ENCODE measurements at places on chromosomes 3 and 15.

DNA sequence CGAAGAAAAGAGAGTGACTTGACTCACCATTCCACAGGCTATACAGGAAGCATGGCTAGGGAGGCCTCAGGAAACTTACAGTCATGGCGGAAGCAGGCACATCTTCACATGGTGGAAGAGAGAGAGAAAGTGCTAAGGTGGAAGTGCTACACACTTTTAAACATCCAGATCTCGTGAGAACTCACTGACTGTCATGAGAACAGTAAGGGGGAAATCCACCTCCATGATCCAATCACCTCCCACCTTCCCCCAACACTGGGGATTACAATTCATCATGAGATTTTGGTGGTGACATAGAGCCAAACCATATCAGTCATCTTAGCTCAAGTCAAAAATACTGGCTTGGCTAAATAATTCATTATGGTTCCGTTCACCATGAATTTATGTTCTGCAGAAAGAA, 45.3 kb upstream of the NEDD4 start:
- DNase-seq = no peak

DNA sequence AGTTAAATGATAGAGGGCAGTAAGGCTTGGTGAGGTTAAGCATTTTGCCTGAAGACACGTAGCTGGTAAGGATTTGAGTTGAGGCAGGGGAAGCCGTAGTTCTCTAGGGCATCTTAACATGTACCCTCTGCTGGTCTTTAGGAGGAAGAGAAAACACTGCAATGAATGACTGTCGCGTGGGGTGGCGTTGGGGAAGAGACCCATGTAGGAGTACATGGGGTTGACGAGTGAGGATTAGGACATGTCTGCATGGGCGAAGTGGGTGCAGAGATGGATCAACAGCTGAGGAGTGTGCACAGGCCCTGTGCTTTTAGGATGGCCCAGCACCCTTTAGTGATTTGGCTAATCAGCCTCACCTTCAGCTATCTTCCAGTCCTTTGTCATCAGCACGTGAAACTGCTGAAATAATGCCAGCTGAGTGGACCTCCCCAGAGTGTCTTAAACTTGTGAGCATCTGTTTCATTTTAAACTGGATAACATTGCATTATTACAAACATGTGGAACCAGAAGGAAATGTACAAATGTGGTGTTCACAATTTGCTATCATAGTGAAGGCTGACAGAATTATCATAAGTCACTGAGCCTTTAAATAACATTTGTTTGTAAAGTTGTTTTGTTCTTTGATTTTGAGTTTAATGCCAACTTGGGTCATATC, 15.3 kb downstream of the P2RY14 start:
- no peak for DNase-seq

- DNase-seq = no peak
These were observed 133.4 kb downstream of the IL5RA start for GRCh38 chr3:2976796-2977195.

GRCh38 chr3:14463330-14464140, 61.1 kb downstream of the SLC6A6 start:
- no peak for DNase-seq

DNA sequence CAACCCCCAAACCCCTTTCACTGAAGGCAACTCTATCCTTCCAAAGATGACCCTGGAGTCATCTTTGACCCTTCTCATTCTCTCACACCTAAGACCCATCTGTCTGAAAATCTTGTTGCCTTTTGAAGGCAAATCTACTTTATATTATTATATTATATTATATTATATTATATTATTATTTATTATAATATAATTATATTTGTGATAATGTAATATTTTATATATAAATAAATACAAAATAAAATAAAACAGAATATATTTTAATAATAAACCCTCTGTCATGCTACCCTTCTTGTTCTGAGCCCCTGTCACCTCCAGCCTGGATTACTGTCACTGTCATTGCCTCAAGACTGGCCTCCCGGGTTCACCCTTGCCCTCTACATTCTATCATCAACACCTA, 5.0 kb upstream of the PROK2 start:
- DNase-seq = no peak

GRCh38 chr3:45029661-45030060, 3.6 kb downstream of the CLEC3B start:
- no peak for DNase-seq
